ENCODE measurements at places on chromosomes 5 and 9. TPM values are rescaled to one million over a fixed set of nuclear protein-coding genes. Genes with fewer than 3 reads are reported as not detected.

CCL19 gene
- not detected for total RNA-seq

DNA sequence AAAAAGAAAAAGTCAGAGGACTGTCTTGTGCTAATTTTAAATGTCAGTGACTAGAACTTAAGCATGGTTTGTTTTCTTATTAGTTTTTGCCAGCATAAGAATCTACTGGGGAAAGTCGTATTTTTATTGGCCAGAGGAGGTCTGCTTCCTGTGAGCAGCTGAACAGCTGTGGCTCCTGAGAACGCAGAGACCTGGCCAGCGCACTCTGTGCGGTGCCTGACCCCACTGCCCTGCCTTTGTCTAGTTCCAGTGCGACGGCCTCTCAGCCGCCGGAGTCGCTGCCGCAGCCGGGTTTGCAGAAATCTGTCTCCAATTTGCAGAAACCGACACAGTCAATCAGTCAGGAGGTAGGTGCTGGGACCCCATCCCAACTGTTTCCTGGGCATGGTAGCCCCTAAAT lies 42.5 kb downstream of the PRRC2B start:
- no peak for DNase-seq

- DNase-seq: no peak
Measured at GRCh38 chr5:98906756-98907355, 22.0 kb downstream of the CHD1 start.

GRCh38 chr9:5931657-5932056 lies 41.0 kb downstream of the MLANA start:
- no peak for DNase-seq

DNA sequence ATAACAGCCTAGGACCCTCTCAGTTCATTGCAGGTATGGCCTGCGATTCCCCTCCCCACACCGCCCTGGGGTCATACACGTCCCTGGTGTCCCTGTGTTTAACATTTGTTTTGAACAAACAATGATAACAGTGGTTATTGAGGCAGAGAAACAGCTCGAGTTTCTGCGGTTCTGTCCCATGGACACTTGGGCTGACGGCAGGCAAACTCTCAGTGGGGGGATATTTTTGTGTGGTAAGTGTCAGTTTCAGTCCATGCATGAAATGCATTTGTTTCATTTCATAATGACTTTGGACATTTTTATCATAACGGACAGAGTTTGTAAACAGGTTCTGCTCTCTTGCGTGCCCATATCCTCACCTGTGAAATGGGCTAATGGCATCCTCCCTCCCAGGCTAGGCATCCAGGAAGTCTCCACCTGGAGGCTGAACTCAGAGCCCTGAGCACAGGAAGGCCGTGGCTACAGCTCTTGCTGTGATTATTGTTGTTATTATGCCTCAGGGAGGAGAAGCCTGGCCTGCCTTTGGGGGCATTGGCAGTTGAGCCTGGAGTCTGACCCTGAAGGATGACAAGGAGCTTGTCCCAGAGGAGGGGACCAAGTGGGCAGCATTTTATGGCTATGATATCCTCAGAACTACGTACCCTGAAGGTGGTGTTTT lies 190.9 kb downstream of the GADD45G start:
- no peak for DNase-seq

CDC20B gene
- total RNA-seq: 0.08 TPM

- DNase-seq: no peak
Measured at GRCh38 chr9:124356745-124357390, 58.4 kb downstream of the PSMB7 start.

DNA sequence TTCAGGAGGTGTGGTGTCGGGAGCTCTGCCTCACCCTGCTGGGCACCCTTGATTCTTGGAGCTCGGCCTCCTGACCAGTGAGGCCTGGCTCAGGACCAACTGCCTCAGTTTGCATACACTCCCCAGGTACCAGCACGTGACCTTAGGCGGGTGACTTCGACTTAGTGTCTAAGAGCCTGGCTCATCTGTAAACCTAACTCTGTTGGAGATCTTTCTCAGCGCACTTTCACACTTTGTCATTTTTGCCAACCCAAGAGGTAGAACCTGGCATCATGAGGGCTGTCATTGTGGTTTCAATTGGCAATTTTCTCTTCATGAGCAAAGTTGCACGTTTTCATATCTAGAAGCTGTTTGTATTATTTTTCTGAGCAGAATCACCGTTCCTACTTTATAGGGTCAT lies 13.4 kb upstream of the WNK2 start:
- DNase-seq: no peak

Data from Panc1 (cell line).